Activated CD4-positive, alpha-beta T cell treated with anti-CD3 and anti-CD28 coated beads for 36 hours (primary cell): ENCODE measurements at places on chromosomes 3 and 15.

- peak; percentile 51 for DNase-seq
Measured at GRCh38 chr3:43893727-43894126, 203.0 kb downstream of the ABHD5 start.

DNA sequence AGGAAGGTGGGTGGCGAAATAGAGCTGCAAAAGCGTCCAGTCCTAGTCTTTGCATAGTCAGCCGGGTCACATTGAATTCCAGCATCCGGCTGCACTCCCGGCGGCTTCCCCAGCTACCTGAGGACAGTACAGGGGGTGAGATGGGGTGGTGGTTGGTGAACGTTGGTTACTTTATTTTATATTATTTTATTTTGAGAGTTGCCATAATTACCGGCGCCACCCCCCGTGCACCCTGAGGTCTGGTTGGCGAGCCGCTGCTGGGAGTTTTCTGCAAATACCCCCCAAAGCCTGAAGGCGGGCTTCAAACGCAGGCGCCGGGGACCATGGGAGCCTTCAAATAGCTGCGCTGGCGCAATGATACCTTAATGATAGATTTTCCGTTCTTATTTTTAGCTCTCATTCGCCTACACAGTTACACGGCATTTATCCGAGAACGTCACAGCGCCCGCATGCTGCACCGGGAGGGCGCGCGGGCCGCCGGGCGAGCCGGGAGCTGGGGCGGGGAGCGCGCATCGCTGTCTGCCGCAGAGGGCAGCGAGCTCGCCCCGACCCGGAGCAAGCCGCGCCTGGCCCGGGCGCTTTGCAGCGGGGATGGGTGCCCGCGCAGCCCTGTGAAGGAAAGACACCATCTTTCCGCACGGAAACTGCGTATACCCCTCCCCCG is 756 bp upstream of the RASGRF1 start:
- DNase-seq = peak; percentile 61

- no peak for DNase-seq
Measured at GRCh38 chr3:69174445-69174844, 52.0 kb upstream of the LMOD3 start.

DNA sequence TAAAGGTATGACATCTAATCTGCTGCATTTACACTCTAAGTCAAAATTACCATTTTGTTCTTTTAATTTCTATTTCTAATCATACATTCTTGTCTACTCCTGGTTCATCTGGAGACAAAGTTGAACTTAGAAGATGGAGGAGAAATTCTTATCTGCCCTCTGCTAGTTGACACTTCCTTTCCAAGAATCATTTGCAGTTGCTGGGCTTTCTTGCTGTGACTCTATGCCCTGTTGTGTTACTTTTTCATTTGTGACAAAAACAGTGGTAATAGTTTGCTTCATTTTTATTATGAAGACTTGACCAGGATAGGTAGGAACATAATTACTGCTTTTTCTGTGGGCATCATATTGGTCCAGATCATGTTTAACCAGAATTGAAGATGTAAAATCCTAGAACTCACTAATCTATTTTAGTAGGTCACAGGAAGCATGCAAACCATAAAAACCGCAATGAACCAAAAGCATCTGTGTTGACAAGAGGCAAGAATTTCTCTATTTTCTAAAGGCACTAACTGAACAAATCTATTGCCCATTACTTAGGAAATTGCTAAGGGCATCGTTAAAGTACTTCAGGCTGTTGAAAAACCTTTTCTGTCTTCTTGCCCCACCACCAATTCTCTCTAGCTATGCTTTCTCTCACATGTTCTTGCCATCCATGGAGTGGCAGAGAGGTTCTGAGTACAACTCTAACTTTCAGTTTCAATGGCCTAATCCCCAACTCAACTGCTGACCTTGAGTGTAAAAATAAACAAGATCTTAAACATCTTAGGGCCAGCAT is 4.2 kb upstream of the CCR2 start:
- no peak for DNase-seq

DNA sequence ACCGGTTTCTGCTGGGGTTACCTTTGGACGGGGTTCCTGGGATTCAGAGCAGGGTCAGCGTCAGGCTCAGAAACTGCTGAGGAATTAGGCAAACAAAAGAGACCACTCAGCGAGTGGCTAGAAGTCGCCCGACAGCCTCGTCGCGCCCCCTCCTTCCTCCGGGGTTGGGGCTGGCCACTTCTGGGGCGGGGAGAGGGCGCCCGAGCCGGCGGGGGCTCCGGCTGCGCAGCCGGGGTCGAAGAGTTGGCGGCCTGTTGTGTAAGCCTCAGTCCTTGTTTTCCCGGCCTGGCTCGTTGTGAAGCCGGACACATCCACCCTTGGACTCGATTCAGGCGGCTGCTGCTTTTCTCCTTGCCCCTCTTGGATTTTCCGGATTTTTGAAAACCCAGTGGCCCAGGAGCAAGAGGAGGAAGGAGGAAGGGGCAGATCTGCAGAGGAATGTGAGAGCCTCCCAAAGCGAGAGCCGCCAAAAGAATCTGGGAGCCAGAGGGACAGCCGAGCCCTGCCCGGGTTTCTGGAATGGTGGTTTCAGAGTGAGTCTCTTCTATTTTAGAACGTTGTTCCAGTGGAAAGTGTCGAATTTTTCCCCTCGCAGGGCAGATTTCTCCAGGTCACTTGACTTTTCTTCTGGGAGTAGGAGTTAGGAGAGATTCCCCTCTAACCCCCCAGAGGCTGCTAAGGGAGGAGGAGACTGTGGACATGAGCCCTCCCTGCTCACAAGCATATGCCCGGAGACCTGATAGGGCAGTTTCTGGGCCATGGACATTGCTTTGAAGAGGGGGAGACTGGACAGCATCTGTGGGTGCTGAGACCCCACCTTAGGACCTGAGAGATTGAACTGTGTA is 666 bp downstream of the SNX33 start:
- DNase-seq = peak; percentile 30

GRCh38 chr3:61985020-61985419 is 388.3 kb downstream of the FEZF2 start:
- DNase-seq = no peak

DNA sequence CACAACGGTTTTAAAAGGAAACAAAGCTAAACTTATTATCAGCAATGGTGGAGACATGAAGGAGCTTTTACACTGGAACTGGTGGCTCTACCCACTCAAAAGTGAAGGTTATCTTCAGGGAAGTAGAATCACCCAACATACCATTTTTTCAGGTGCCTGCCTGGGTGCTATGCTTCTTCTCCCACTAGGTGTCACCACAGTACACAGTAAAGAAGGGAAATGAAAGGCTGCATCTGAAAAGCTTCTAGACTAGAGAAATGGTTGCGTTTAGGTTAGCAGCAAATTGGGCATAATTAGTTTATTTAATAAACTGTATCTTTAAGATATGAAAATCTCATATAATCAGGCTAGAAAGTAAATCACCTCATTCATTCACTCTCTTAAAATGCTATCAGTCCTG is 47.0 kb upstream of the SELENOK start:
- DNase-seq = peak; percentile 45

- DNase-seq = no peak
Measured at GRCh38 chr3:9102240-9102981, 139.1 kb upstream of the RAD18 start.

- no peak for DNase-seq
Measured at GRCh38 chr3:125638799-125639198, 43.5 kb upstream of the OSBPL11 start.

DNA sequence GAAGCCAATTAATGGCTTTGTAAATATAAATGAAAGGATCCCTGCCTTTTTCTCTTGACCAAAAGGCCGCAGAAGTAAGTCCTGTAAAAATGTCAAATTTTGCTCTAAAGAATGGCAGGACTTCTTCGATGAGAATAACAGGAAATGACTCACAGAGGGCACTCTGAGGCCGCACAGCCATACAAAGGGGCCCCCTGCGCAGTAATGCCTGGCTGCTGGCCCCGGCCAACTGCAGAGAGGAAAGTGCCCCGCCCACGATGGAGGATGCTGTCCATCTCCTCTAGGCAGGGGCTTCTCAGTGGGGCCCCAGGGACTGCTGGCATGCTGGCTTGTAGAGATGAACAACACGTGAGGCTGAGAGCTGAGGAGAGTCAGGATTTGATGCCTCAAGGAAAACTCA is 18.1 kb upstream of the SCN10A start:
- DNase-seq = peak; percentile 68

GRCh38 chr3:40317061-40317855 is 7.8 kb downstream of the EIF1B start:
- DNase-seq = peak; percentile 49

DNA sequence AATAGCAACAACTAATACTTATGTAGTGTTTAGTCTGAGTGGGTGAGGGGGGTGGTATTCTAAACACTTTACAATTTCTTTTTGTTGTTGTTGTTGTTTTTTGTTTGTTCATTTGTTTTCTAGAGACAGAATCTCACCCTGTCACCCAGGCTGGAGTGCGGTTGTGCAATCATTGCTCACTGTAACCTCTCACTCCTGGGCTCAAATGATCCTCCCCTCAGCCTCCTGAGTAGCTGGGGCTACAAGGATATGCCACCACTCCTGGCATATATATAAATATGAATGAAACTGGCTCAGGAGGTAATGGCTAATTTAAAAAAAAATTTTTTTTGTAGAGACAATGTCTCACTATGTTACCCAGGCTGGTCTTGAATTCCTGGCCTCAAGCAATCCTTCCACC is 19.1 kb downstream of the SPSB4 start:
- no peak for DNase-seq

GRCh38 chr3:196348698-196349097 is 10.5 kb upstream of the TM4SF19 start:
- DNase-seq = no peak

DNA sequence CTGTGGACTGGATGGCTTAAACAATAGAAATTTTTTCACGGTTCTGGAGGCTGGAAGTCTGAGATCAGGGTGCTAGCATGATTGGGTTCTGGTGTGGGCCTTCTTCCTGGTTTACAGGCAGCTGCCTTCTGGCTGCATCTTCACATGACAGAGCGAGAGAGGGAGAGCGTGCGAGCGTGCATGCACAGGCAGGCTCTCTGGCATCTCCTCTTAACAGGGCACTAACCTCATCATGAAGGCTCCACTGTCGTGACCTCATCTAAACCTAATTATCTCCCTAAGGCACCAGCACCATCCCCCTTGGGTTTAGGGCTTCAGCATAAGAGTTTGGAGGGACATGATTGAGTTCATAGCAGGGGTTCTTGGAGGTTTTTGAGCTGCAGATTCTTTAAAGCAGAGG is 292.0 kb upstream of the C2CD4B start:
- no peak for DNase-seq

DNA sequence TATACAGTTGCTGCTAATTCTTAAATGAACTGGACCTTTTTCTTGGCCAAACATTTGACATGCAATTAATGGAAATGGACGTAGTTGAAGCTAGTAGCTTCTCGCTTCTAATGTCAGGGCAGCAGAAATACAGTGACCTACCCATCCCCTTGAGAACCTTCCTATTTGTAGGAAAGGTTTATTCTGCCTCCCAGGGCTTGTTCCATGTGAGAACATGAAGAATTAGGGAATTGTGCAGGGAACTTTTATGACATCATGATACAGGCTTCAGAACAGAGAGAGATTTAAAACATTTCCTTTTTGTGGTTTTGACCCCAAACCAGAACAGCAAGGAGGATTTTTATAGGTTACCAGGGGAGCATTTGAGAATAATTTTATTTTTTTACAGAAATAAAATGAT is 406.6 kb upstream of the PPP2R3A start:
- no peak for DNase-seq

- DNase-seq = peak; percentile 49
Measured at GRCh38 chr3:72487946-72488737, 360.1 kb downstream of the SHQ1 start.

DNA sequence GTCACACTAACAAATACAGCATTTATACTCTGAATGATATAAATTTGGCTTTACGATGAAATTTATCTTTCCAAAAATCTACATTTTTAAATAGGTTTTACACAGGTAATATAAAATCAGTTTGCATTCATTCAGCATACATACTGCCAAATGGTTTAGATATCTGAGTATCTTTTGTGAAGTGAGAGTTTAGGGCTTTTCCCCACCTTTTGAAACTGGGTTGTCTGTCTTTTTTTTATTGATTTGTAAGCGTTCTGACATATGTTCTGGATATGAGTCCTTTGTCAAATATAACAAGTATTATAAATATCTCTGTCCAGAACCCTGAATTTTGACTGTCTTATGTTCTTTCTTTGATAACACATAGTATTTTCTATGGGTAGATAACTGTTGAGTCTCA is 42.4 kb downstream of the GABPB1 start:
- no peak for DNase-seq

GRCh38 chr15:100941536-100941935 is 22.4 kb downstream of the LRRK1 start:
- DNase-seq = no peak

- no peak for DNase-seq
Measured at GRCh38 chr3:9986230-9986725, 363 bp downstream of the EMC3 start.

DNA sequence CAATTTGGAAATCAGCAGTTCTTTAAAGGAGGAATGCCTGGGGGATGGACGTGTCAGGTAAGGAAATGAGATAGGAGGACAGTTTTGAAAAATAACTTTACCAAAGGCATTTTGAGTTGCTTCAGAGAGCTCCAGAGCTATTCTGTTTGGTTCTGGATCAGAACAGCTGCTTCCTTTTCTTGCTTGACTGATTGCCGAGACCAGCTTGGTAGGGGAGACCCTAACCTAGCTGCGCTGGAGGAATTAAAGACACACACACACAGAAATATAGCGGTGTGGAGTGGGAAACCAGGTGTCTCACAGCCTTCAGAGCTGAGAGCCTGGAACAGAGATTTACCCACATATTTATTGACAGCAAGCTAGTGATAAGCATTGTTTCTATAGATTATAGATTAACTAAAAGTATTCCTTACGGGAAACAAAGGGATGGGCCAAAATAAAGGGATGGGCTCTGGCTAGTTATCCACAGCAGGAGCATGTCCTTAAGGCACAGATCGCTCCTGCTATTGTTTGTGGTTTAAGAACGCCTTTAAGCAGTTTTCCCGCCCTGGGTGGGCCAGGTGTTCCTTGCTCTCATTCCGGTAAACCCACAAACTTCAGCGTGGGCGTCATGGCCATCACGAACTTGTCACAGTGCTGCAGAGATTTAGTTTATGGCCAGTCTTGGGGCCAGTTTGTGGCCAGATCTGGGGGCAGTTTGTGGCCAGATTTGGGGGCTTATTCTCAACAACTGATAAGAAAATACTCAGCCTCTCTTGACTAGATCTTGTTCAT is 556.0 kb downstream of the ROBO1 start:
- DNase-seq = no peak

DNA sequence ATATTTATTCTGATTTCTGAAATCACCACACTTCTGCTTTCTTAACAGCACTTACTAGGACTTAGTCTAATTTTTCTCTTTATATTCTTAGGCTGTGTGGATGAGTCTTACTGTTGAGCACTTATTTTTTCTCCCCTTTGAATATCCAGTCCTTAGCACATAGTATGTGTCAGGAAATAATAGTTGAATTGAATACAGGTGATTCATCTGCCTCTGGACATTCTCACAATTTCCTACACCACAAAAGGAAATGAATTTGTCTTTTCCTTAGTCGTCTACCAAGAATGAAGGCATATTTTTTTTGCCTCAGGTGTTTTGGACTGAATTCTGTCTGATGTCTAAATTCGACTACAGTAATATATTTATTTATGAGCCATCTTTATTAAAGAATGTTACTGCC is 204.2 kb downstream of the GHSR start:
- no peak for DNase-seq
